ENCODE measurements at places on chromosomes 11 and 22.
A peak's percentile ranks its signal among the peaks of the same experiment; 100 is the strongest.

DNA sequence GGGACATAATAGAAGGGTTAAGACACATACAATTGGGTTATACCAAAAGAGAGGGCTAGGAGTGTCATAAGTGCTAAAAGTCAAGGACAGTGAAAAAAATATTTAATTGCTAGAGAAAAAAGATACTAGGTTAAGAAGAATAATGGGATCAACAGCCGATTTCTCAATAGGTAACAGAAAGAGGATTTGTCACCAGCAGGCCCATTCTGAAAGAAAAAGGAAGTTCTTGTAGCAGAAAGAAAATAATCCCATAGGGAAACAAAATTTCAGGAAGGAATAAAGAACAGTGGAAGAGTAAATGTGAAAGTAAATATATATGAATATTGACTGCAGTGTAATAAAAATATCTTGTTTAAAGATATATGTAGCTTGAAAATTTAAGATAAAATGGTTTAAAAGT, 43.3 kb upstream of the ADORA2A start:
- no peak for DNase-seq

GRCh38 chr11:11622772-11623171, 967 bp upstream of the GALNT18 start:
- DNase-seq = no peak

- no peak for DNase-seq
These were observed 12.8 kb upstream of the CAVIN3 start for GRCh38 chr11:6333095-6333494.

- peak; percentile 29 for DNase-seq
These were observed 26.9 kb downstream of the RASD2 start for GRCh38 chr22:35567351-35568141.

DNA sequence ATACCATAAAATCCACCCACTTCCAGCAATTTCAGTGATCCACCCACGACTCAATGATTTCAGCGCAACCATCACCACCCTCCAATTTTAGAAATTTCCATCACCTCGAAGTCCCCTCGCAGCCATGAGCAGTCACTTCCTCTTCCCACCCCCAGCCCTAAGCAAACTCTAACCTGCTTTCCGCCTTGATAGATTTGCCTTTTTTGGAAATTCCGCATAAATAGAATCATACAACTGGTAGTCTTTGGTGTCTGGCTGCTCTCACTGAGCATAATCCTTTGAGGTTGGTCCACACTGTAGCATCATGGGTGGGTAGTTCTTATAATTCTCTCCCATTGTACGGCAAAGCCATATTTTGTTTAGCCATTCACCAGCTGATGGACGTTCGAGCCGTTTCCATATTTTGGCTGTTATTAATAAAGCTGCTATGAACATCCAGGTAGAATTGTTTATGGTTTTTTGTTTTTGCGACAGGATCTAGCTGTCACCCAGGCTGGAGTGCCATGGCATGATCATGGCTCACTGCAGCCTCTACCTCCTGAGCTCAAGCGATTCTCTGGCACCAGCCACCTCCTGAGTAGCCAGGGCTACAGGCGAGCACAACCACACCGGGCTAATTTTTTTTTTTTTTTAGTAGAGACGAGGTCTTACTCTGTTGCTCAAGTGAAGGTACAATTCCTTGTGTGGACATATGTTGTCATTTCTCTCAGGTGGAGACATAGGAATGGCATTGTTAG, 16.0 kb downstream of the PIM3 start:
- no peak for DNase-seq

- no peak for DNase-seq
These were observed 90.3 kb downstream of the TP53I11 start for GRCh38 chr11:44860346-44860745.

DNA sequence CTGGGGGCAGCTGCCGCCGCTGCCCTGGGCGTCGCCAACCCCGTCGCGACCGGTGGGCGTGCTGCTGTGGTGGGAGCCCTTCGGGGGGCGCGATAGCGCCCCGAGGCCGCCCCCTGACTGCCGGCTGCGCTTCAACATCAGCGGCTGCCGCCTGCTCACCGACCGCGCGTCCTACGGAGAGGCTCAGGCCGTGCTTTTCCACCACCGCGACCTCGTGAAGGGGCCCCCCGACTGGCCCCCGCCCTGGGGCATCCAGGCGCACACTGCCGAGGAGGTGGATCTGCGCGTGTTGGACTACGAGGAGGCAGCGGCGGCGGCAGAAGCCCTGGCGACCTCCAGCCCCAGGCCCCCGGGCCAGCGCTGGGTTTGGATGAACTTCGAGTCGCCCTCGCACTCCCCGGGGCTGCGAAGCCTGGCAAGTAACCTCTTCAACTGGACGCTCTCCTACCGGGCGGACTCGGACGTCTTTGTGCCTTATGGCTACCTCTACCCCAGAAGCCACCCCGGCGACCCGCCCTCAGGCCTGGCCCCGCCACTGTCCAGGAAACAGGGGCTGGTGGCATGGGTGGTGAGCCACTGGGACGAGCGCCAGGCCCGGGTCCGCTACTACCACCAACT, 1.0 kb downstream of the FUT4 start:
- DNase-seq = no peak

- no peak for DNase-seq
These were observed 87.3 kb downstream of the KCNQ1 start for GRCh38 chr11:2531987-2532703.

- no peak for DNase-seq
These were observed 4.5 kb downstream of the LRRC75B start for GRCh38 chr22:24588381-24588756.

GRCh38 chr11:112321501-112322172, 61.0 kb upstream of the PLET1 start:
- peak; percentile 67 for DNase-seq

GRCh38 chr11:33773404-33773986, 825 bp downstream of the FBXO3 start:
- no peak for DNase-seq
